ENCODE measurements at places on chromosomes 3 and 15.

DNA sequence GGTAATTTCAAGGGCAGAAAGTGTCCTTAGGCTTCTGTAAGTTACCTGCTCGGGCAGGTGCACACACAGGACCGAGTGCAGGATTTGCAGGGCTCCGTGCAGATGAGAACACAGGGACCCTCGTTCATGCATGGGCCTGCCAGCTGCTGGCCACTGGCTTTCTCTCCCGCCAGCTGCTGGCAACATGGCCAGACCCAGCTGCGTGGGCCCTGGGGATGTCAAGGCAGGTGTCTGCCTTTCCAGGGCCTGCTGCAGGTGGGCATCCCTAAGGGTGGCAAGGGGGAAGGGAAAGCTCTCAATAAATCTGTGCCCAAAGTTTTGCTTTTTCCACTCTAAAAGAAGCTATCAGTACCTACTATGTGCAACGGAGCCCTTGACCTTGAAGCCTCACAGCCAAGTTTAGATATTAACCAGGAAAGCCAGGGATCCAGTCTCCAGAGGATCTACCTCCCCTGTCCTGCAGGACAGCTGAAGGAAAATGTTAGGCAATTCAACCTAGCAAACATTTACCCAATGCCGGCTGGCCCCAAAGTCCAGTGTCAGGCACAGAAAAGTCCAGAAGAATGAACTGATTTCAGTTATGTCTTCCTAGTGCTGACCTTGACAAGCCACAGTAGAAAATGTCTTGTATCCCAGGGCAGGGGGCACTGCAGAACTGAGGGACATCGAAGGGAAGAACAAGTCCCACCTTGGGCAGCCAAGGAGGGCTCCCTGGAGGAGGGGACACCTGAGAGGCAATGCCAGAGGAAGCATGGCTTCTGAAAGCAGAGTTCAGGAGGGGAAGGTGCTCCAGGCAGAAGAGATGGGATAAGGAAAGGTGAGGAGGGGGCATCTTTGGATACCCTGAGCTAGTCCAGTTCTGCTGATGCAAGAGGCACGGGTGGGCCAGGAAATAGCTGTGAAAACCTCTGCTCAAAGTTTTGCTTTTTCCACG lies 26.4 kb downstream of the NUP210 start:
- DNase-seq = no peak

GRCh38 chr15:23052522-23052921 lies 13.2 kb upstream of the TUBGCP5 start:
- DNase-seq = no peak

DNA sequence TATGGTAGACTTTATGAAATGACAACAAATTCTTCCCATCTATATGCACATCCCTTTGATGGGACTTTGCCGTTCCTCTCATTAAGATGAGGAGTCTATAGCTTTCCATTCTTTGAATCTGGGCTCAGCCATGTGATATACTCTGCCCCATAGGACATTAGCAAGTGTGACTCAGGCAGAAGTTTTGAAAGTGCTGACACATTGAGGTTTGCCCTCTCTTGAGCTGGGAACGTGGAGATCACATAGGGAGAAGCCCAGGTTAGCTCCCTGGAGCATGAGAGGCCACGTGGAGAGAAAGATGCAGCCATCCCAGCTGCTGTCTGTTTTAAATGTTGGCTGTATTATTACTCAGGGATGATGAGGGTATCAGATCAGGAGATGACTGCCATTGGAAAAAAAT lies 67.7 kb upstream of the OXTR start:
- DNase-seq = no peak

GRCh38 chr15:85692873-85693272 lies 101.9 kb downstream of the KLHL25 start:
- DNase-seq = peak; percentile 23

DNA sequence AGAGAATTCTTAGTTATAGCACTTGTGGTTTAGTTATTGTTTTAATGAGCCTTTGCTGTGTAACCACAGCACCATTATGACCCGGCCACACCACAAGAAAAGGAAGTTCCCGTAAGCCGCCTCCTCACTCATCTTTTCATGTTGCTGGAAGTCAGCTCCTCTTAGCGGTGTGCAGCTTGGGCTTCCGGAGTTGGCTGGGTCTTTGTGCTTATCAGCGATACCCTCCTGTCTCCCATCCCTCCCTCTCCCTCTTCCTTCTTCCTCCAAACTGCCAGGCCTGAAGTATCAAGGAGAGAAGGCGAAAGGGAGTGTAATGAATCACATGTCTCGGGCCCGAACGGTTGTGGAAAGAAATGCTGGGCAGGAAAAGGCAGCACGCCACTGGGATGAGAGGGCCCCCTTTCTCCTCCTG lies 353.5 kb downstream of the MCTP2 start:
- DNase-seq = peak; percentile 96

DNA sequence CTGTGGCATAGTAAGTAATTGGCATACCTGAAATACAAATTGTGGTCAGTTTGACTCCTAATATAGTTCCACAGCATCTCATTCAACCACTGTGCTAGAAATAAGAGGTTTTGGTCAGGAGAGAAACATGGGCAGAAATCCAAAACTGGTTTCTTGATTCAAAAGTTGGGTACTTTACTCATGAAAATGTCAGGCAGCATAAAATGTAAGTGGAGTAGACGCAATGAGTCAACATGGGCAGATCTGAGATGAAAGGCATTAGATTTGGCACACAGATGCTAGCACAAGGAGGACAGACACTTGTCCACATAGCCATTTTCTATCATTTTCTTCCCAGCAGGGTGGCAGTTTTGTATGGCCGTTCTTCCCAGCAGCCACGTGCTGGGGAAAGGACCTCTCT lies 255.8 kb upstream of the CDIN1 start:
- no peak for DNase-seq

- no peak for DNase-seq
Measured at GRCh38 chr3:188431553-188431952, 277.6 kb downstream of the LPP start.

DNA sequence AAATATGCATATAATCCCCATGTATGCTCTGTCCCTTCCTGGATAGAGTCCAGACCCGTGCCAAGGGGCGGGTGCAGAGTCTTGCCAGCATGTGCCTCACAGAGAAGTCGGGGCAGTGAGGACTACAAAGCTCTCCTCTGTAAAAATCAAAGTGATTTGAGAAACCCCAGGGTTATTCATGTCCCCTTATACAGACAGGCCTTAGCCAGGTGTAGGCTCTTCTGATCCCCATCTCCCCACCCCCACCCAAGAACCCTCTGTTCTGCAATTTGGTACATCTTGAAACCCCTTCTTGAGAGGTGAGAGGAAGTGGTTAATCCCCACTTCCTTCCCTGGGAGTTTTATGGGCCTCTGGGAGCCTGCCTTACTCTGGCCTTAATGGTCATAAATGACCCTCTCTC lies 24.7 kb downstream of the TRIM71 start:
- peak; percentile 74 for DNase-seq

- DNase-seq = no peak
Measured at GRCh38 chr3:23495507-23495906, 292.4 kb downstream of the UBE2E2 start.

GRCh38 chr15:75759416-75760130 lies 46.9 kb upstream of the CSPG4 start:
- peak; percentile 32 for DNase-seq

GRCh38 chr3:179428876-179429548 lies 22.3 kb downstream of the GNB4 start:
- DNase-seq = no peak

GRCh38 chr3:39879581-39879980 lies 70.2 kb downstream of the MYRIP start:
- no peak for DNase-seq

- DNase-seq = no peak
Measured at GRCh38 chr3:167251678-167252077, 128.4 kb downstream of the ZBBX start.

GRCh38 chr3:151377768-151378385 lies 6.7 kb downstream of the P2RY12 start:
- no peak for DNase-seq

GRCh38 chr3:46110701-46111493 lies 83.6 kb upstream of the XCR1 start:
- DNase-seq = peak; percentile 36

DNA sequence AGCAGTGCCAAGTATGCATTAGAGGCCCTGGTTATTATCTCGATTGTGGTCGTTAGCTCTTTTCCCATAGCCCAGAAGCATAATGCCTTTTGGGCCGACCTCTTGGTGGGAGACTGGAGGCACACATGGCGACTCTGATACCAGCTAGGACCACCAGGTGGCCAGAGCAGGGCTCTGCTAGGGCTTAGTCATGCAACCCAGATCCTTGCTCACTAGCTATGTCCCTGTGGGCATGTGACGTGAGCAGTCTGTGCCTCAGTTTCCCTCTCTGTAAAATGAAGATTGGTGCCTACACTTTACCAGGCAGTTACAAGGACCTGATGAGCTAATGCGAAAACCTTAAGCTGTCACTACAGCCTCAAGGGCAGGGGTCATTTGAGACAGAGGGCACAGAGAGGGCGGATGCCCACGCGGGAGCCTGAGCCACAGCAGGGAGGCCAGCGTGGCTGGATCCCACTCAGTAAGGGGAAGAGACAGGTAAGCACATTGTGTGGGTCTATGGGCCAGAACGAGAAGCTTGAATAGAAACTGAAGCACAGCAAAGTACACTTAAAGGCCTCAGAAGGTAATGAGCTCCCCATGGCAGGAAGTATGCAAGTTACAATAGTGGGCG lies 8.8 kb downstream of the KLF15 start:
- DNase-seq = no peak

- no peak for DNase-seq
Measured at GRCh38 chr3:100023595-100023994, 90.7 kb downstream of the FILIP1L start.

DNA sequence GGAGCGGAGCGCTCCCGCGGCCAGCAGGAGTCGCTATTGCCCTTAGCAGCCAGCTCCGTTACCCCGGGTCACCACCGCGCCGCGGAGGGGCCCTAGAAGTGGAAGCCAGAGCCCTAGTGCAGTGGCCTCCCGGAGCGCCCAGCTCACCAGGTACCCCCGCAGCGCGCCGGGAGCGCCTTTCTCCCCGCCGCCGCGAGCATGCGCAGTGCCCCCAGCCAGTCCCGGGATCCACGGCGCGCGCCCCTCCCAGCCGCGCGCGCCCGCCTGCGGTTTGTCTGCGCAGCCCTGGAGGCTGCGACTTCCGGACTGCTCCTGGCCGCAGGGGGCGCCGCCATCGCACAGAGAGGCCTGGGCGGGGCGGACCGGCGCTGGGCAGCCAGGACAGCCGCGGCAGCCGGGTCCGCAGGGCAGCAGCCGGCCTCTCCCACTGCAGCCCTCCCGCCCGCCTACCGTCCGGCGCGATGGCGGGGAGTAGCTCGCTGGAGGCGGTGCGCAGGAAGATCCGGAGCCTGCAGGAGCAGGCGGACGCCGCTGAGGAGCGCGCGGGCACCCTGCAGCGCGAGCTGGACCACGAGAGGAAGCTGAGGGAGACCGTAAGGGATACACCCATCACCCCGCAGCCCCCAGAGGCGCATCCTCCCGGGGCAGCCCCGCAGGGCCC lies 5.7 kb downstream of the TPM1 start:
- DNase-seq = peak; percentile 96

- DNase-seq = no peak
Measured at GRCh38 chr15:85037641-85038040, 56.0 kb downstream of the PDE8A start.

- DNase-seq = no peak
Measured at GRCh38 chr3:195188426-195188927, 82.5 kb downstream of the XXYLT1 start.

DNA sequence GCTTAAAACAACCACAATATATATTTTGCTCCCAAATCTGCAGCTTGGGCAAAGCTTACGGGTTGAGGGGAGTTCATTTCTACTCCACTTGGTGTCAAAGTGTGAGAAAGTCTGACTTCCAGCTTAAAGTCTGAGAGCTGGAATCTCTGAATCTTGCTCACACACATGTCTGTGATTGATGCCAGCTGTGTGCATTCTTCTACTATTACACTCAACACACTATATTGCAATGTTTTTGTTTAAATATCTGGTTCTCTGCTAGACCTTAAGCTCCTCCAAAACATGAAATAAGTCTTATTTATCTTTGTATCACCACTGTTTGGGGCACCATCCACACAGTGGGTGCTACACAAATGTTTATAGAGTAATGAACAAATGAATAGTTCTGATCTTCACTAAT lies 36.7 kb upstream of the SECISBP2L start:
- DNase-seq = no peak

GRCh38 chr3:107198581-107199181 lies 178.6 kb upstream of the CCDC54 start:
- no peak for DNase-seq

- DNase-seq = no peak
Measured at GRCh38 chr3:128624526-128625138, 26.0 kb downstream of the RPN1 start.

DNA sequence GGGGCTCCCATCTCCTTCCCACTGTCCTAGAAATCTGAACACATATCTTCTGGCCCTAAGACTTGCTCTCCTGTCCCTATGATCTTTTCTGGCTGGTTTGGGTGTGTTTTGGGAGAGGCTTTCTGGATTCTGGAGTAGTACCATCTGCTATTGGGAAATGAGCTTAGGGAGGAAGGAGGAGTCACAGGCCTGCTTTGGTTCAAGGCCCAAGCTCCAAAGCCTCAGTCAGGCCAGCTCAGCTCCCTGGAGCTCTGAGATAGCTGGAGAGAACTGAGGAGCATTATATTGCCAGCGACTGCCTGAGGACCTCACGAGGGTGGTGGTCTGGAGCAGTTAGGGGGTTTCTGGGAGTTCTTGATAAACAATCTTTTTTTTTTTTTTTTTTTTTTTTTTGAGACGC lies 18.7 kb downstream of the RASGRF1 start:
- no peak for DNase-seq

DNA sequence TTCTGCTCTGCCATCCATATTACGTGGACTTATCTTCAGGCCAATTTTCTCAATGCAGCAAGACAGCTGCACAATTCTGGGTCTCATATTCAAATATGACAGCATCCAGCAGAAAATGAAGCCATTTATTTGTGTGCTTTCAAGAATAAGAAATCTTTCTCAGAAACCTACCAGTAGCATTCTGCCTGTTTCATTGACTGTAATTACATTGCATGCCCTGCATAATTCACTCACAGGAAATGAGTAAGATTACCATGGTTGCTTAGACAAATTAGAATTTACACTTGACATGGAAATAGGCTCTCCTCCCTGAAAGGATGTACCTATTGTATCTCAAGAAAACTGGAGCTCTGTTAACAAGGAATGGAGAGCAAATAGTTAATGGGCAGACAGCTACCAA lies 346.6 kb upstream of the DCBLD2 start:
- no peak for DNase-seq

DNA sequence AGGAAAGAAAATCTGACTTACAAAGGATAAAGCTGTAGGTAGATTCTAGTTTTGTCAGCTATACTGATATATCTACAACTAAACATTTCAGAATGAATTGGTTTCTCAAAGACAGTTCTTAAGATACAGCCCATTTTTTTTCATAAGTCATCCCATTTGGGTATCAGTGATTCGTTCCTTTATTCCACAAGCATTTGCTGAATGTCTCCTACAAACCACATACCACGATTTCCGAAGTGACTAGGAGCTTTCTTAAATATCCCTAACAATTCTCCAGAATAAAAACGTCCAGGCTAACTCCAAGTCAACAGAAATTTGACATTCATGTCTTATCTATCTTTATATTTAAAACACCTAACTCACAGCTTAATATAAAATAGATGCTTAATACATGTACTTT lies 59.8 kb downstream of the TP53BP1 start:
- DNase-seq = no peak

- DNase-seq = no peak
Measured at GRCh38 chr3:139630542-139630941, 47.2 kb downstream of the NMNAT3 start.
